SHP77 (cell line): ENCODE measurements at places on chromosomes 1 and 21.
A peak's percentile ranks its signal among the peaks of the same experiment; 100 is the strongest.

DNA sequence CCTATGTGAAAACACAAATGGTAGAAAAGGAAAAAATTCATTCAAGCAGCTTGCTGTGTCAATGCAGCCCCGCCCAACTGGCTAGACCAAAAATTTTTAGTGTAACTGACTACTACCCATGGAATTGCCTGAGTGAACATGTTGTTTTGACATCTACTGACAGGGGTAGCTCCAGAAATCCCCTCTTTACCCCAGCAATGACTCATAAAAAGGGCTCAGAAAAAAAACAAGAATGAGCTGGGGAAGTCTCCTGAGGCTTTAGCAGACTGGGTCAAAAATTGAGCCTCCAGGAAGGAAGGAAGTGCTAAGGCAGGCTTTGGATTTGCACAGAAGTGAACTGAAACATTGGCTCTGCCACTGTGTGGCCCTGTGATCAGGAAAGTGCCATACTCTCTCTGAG is 24.4 kb upstream of the FGGY start:
- no peak for DNase-seq

- DNase-seq: no peak
Observed at GRCh38 chr1:110875216-110875731, 2.3 kb downstream of the CD53 start.

- DNase-seq: no peak
Observed at GRCh38 chr1:228837817-228838716, 102.8 kb downstream of the RHOU start.

GRCh38 chr1:221439747-221440501 is 302.0 kb downstream of the DUSP10 start:
- DNase-seq: no peak

DNA sequence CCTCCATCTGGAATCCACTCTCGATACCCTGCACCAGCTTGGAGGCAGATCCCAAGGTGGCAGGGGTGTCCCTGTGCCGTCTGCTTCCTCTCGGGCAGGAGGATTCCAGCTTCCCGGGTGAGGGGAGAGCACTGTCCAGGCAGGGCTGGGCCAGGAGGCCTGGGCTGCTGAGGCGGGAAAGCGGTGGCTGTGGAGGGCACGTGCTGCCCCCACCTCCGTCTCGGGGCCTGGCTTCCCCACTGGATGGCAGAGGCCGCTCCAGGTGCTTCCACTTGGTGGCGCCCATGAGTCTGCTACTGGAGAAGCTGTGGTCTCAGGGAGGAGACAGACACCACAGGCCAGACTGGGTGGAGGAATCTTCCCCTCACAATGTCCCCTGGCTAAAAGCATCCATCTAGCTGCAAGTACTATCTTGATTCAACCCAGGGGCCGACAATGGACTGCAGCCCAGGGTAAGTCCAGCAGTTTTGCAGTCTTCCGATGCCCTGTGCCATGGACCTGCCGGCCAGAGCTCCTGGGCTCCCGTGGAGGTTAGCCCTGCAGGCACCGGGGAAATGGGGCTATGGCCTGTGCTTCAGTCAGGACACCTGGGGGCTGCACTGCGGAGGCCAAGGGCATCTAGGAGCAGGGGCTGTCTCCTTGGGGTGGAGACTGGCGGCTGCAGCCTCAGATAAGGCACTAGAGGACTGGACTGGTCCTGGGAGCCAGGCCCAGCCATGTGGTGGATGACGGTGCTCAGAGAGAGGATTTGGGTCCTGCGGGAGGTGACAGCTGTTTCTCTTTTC is 41.3 kb upstream of the EIF4G3 start:
- DNase-seq: no peak

GRCh38 chr1:175388285-175388684 is 195.7 kb upstream of the KIAA0040 start:
- DNase-seq: no peak

- no peak for DNase-seq
Observed at GRCh38 chr1:93537924-93538323, 90.0 kb downstream of the FNBP1L start.

DNA sequence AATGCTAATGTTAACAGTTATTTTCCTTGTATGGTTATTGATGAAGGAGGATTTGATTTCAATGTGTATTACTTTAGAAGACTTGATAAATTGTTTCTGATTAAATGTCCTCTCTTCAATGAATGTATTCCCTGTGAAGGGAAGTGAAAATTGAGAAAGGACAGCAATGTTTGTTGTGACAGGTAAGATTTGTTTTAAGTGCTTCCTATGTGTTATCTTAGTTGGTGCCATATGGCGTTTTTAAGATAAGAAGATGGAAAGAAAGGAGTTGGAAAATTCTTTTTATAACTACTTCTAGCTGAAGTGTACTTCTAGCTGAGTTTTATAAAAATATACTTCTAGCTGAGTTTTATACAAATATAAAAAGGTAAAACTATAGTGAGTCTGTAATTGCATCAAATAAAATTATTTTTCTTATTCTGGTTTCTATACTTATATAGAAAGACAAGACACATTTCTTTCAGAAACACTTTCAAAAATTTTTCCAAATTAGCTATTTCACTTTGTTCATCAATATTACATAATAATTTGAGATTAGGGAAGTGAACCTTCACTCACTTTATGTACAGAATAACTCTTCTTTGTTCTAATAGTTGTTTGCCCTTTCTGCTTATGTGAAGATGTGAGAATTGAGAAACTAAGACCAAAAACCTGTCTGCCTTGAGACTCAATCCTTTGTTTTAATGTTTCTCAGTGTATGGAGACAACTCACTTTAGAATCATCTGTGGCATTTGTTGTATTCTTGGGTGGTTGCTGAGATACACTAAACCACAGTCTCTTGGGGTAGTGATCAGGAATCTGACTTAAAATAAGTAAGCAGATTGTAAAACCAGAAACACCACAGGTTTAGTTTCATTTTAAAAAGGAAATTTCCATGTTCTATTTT is 382.9 kb upstream of the B3GALT2 start:
- DNase-seq: no peak

DNA sequence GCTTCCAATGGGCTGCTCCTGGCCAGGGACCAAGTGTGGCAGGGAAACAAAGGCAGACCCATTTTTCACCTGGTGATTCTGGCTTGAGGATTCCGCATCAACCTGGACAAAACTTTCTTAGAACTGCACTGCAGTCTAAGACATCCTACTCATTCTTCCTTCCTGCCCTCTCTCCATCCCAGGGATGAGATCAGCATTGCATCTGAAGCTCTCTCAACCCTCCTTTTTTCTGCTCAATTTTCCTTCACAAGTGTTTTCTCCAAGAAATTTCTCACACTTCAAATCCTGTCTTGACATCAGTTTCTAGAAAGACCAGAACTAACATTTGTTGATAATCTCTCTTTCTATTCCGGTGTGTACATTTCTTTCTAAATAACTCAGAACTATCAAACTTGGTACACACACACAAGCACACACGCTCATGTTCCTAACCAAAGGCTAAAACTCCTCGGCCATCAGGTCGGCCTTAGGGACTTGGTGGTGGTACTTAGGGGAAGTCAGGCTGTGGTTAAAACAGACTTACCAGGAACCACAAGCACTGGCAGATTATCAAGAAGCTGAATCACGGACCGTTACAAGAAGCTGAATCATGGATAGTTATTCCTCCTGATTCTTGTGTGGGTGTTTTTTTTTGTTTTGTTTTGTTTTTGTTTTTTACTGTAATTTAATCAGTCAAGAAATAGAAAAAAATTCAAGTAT is 21.0 kb upstream of the CXADR start:
- DNase-seq: no peak

GRCh38 chr21:33015096-33015495 is 10.6 kb upstream of the OLIG2 start:
- DNase-seq: no peak

DNA sequence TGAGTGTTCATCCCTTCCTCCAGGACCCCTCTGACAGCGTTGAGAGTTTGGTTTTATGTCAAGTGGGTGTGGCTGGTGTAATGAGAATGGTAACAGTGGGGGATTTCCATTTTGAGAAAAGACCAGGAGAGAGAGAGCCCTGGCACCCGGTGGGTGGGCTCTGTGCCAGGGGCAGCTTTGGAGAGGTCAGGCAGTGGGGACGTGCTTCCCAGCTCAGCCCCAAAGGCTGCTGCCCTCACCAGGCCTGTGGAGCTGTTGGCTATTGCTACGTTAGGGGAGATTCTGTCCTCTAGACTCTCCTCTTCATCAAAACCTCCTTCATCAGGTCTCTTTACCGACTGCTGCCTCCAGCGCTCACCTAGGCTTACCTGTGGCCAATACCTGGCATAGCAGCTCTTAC is 176.3 kb downstream of the PTPRU start:
- peak; percentile 24 for DNase-seq

DNA sequence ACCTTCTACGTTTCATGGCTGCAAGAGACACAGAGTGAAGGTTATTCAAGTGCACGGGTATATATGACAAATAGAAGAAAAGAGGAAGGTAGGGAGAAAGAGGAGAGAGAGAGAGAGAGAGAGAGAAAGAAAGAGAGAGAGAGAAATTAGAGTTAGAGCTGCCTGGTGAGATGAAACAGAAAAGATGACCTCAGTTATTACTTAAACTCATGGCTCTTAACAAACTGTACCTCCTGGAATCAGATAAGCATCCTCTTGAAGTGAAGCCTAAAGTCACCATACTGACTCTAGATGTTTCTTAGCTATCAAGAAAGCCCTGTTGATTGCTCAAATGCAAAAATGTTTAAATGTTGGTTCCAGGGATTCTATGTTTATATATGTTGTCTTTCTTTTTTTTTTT is 597.7 kb upstream of the ZP4 start:
- DNase-seq: no peak

DNA sequence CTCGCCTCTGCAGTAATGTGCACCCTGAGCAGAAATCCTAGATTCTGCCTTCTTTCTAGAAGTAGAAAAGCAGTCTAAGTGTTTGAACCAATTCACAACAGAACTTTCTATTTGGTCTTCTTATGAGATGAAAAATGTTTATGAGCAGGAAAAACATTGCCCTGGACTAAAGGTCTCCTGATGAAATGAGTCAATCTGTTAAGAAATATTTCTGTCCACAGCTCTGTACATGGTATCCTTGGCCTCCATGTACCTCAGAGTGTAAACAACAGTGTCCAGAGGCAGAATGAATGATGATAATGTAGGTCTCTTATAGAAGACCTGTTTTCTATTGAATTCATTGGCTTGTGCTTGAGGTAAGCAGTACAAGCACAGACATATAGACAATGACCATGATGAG is 6.2 kb upstream of the APCS start:
- DNase-seq: no peak

GRCh38 chr1:230205719-230206198 is 138.7 kb downstream of the GALNT2 start:
- no peak for DNase-seq
